Aorta (tissue), 5 donors: ENCODE measurements at places on chromosomes 2 and 18. TPM values are rescaled to one million over a fixed set of nuclear protein-coding genes. Genes with fewer than 3 reads are reported as not detected.

SLC23A3 gene
- total RNA-seq, result 7.3 TPM

RGPD8 gene
- 36.2 TPM for total RNA-seq

GMPPA gene
- total RNA-seq, result 38.5 TPM

ITGB1BP1 gene
- 112 TPM for total RNA-seq

RFTN2 gene
- total RNA-seq, result 22.2 TPM

DNA sequence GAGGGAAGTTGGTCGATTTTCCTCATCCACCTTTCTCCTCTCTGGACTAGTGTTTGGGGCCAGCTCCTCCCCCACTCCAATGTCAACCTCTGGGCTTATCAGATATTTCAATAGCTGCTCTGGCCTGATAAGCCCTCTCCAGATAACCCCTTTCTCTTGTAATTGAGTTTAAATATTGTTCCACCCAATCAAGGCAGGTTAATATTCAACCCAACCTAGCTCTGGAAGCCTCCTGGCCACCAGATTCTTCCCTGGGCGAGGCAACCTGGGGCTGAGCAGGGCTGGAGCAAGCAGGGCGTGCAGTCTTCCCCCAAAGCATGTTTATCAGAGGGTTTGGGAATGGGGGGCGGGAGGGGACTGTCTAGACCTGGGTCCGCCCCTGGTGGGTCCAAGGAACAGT lies 73.8 kb downstream of the TFCP2L1 start:
- no peaks in the 10 kb centered on the region for H3K27me3 ChIP-seq
- no peak overlapping the region for H3K27ac ChIP-seq
- DNase-seq, result no peak
- no peaks in the 10 kb centered on the region for H3K36me3 ChIP-seq
- H3K4me1 ChIP-seq, result no peaks in the 10 kb centered on the region

DNA sequence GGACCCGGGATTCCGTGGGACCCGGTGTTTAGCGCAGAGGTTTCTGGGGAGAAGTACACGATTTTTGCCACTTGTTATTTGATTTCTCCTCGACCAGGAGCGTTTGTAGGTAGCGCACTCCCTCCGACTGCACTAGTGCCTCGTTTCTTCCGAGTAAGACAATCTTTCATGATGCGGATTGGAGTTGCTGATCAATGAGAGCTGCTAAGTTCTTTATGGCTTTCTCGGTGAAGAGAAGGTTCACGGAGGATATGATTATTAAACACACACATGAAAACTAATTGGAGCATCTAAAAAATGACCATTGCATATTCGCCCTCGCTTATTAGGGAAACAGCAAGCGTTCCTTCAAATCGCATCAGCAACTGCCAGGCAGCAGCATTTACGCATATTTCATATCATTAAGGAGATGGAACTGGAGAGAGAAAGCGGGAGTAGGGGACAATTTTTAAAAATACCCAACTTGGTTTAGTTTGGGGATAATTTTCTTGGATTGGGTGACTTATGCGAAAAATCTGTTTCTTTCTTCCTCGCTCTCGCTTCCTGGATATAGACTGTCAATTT lies 616 bp downstream of the EML6 start:
- H3K4me3 ChIP-seq, result peak overlapping the region; percentile 1
- H3K4me1 ChIP-seq, result no peaks in the 10 kb centered on the region
- DNase-seq, result no peak

DNA sequence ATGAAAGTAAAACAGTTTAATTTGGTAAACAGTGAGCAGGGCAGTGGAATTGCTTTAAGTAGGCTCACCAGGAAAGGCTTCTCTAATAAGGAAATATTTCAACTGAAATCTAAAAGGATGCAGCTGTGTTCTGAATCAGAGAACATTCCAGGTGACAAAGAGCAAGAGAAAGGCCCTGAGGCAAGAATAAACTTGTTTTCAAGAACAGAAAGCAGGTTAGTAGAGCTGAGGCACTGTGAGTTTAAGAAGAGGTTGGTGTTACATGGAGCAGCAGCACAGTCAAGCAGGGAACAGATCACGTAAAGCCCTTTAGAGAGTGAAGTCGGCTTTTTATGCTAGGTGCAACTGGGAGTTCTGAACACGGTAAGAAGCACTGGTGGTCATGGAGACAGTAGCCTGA lies 57.0 kb upstream of the SCN1A start:
- H3K36me3 ChIP-seq, result no peaks in the 10 kb centered on the region
- no peak overlapping the region for H3K27ac ChIP-seq
- H3K27me3 ChIP-seq, result no peaks in the 10 kb centered on the region
- no peak overlapping the region for H3K4me3 ChIP-seq
